ENCODE measurements at places on chromosomes 3 and 15. TPM values are rescaled to one million over a fixed set of nuclear protein-coding genes. Genes with fewer than 3 reads are reported as not detected.

DNA sequence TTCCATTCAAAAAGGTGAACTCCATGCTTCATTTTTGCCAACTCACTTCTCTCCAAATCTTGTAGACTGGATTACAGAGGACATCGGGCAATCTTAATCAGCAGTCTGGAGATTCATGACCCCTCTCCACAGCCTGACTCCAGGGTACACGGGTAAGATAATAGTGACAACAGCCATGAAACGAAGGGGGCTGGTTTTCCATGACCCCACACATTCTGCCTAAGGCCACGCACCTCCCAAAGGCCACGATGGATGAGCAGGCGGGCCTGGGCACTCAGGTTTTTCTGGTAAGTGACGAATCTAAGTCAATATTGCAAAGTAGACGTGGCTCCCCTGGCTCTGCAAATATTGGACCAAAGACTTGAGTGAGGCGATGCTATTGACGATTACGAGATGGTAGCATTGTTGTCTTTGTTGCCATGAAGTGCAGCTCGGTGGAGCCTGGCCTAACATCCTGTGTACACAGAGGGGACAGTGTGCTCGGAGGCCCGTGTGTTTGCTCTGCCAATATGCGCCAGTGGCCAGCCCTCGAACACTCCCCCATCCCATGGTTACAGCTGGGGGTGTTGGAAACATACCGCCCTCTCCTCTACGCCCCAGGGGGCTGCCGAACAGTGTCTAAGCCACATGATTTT lies 119.1 kb downstream of the OPA1 start:
- DNase-seq = no peak
- no peaks in the 10 kb centered on the region for H3K36me3 ChIP-seq
- H3K4me3 ChIP-seq = no peak overlapping the region

DNA sequence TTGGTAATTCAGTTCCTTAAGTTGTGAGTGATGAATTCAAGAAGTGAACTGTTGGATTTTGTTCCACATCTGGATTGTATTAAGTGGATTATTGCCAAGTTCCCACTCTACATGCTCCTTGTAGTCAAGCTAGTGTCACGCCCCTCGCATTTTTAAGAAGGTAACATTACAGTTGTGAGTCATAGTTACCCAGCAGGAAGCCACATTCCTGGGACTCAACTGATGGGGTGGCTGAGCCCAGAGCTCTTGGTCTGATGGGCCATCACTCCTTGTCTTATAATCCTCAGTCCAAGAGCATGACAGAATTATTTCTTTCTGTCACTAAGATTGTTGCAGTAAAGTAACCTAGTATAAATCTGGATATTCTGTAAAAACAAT lies 102.7 kb downstream of the PTPRG start:
- no peaks in the 10 kb centered on the region for H3K36me3 ChIP-seq
- H3K4me3 ChIP-seq = no peak overlapping the region
- DNase-seq = no peak
- H3K4me1 ChIP-seq = peaks cover 5% of the 10 kb centered on the region
- H3K27me3 ChIP-seq = no peaks in the 10 kb centered on the region

WDR93 gene
- 0.15 TPM for total RNA-seq

LYZL4 gene
- total RNA-seq = not detected

DNA sequence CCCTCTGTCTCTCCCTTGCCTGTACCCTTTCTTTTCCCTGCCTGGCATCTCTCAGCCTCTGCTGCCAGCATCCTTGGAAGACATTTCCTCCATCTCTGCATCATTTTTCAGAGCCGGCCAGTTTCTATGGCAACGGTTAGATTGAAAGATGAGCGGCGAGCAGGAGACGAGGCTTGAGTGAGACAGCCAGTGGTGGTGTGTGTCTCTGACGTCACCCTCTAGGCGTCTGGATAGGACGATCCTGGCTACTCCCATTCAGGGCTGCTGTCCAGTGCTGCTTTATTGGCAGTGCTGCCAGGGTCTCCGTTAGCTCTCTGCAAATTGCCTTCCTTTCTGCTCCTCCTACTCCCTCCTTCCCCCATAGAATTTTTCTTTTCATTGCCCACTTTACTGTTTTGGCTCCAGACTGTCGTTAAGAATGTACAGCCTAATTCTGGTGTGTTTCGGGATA lies 57.9 kb downstream of the TRAK1 start:
- no peaks in the 10 kb centered on the region for H3K27me3 ChIP-seq
- no peaks in the 10 kb centered on the region for H3K36me3 ChIP-seq
- DNase-seq = peak; percentile 74
- H3K4me3 ChIP-seq = no peak overlapping the region

Measured in heart right ventricle (tissue), 16 donors.